Stimulated activated CD8-positive, alpha-beta memory T cell treated with anti-CD3 and anti-CD28 coated beads, Interleukin-15, amount 100 ng/mL, for 48 hours (primary cell): ENCODE measurements at places on chromosomes 5 and 9.

- no peak for DNase-seq
Measured at GRCh38 chr9:92968081-92968480, 20.8 kb downstream of the FGD3 start.

DNA sequence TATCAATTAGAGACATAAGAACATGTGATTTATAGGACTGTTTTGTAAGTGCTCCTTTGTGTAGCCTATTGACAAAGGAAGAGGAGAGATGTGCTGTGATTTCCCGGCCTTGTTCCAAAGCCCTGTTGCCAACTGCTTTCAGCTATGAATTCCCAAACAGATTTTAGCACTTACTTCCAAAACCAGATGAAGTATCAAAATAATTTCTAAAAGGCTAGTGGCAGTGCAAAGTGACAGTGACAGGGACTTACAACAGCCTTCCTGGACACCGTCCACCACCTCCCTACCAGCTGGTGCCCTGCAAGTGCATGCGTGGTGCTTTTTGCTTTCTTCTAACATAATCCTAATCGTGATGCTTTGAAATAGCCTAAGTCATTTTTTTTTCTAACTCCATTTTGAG, 254.1 kb upstream of the ACTBL2 start:
- no peak for DNase-seq

DNA sequence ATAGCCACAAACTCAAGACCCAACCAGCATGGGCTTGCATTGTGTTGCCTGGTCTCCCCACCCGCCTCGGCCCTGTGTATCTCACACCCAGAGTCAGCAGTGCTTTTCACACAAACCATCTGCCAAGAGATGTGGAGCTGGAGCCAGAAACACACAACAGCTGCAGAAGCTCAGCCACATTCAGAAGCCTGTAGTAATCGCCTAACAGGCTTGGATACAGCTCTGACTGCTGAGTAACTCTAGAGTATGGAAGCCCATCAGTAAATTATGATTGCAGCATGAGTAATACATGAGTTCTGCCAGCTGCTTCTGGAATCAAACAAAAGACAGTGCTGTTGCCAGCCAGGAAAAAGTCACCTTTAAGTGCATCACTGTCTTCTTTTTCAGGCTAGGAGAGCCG, 16.0 kb downstream of the TEK start:
- no peak for DNase-seq

- DNase-seq, result no peak
Measured at GRCh38 chr5:61626639-61627282, 294.7 kb downstream of the ZSWIM6 start.

DNA sequence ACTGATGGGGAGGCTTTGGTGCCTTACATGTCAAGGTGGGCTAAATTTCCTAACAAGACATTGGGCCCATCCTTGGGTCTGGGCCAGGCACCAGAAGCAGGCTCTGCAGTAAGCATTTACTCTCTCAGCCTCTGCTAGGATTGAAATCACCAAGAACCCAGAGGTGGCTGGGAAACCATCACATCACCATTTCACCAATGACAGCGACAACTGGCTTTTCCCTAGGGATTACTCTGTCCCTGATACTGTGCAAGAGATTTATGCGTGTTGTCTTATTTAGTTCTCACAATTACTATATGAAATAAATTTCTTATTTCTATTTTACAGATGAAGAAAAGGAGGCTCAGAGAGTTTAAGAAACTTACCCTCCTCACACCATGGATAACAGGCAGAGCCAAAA, 342.2 kb downstream of the ARHGEF28 start:
- DNase-seq, result no peak

DNA sequence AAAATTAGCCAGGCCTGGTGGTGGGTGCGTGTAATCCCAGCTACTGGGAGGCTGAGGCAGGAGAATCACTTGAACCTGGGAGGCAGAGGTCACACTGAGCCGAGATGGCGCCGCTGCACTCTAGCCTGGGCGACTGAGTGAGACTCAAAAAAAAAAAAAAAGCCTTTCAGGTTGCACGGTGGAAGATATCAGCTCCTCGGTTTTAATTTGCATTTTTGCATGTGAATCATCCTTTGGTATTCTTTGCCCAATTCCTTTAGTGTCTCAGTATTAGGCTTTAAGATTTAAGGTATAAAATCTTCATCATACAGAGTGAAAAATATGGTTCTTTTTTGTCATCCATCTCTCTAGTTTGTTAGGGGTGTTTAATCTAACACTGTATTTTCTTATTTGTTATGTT, 173.6 kb upstream of the S1PR3 start:
- DNase-seq, result no peak

DNA sequence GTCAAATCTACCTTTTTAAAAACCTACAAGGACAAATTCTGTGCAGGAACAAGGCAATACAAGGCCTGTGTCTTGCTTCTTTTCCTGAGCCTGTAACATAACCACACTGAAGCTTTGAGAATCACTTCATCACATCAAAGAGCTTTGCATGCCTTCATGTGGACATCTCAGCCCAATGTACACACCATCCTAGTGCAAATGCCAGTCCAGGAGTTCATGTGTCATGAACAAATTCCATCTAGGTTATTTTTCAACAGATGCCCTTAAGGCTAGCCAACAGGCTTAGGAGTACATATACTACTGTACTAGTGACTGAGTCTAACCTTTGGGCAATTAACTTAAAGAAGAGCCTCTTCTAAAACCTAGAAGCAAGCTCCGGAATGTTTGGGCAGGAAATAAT, 106.4 kb downstream of the CDH10 start:
- DNase-seq, result no peak

DNA sequence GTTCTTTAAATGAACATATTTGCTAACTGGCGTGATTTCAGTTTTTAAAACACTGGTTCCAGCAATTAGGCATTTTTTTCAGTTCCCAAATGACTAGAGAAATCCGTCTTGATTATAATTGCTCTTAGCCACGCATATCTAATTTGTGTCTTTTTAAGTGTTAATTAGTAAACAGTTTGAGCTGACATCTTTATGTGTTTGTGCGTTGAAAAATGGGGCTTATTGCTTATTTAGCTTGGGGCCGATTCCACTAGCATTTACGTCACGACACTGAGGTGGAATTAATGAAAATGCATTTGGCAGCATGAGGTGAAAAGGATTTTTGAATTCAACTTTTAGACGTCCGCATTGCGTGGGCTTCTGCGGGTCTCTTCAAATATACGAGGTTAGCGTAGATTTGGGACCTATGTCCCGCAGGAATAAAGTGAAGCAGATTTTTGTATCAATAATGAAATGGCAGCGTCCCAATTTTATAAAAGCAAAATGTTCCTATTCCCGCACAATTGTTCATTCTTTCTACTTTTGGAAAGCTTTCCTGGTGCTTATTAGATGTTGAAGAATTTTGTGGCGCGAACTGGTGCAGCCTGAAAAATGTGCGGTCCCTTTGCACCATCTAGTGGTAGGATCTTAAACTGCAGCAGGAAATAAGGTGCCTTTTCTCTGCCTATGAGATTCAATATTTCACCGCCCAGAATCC, 122.7 kb upstream of the LMX1B start:
- DNase-seq, result no peak

DNA sequence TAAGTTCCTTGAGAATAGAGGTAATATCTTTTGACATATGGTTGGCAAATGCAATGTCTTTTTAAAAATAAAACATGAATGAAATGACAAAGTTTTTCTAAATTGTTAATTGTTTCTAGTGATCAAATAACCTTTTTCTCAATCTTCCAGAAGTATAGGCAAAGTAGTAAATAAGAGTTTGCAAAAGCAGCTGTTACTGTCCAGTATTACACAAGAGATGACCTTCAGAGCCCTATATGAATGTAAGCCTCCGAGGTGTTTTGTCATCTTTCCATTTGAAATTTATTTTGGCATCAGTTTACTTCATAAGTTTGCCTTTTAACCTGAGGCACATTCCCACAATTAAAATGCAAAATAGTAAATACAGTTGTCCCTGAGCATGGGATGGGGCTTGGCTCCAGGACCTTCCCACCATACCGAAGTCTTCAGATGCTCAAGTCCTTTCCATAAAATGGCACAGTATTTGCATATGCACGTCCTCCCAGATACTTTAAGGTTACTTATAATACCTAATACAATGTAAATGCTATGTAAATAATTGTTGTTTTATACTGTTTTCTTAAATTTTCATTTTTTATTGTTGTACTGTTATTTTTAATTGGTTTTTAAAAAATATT, 65.6 kb downstream of the MEGF9 start:
- DNase-seq, result no peak

- DNase-seq, result no peak
Measured at GRCh38 chr5:130884023-130884422, 281.0 kb downstream of the HINT1 start.

- no peak for DNase-seq
Measured at GRCh38 chr5:75279321-75279720, 42.6 kb upstream of the ANKRD31 start.

DNA sequence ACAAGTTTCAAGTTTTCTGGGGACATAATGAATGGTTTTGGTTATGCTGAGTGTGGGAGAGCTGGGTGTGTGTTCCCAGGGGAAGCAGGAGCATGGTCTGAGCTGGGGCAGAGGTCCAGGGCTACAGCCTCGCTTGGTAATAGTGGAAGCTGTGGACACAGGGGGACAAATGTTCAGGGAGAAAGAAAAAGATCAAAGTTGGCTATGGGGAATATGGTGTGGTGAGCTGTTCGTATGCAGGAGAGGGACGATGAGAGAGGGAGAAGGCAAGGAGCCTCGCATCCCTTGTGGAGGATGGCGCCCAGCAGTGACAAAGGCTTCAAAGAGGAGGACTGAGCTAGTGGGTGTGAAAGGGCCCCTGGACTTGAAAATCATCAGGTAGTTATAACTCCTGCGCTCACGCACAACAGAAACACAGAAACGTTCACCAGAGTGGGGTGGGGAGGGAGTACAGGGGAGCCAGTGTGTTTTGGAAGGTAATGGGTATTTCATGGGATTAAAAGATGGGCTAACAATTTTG, 77.2 kb downstream of the TENT4A start:
- no peak for DNase-seq

- no peak for DNase-seq
Measured at GRCh38 chr5:145189746-145190145, 645.4 kb downstream of the PRELID2 start.

DNA sequence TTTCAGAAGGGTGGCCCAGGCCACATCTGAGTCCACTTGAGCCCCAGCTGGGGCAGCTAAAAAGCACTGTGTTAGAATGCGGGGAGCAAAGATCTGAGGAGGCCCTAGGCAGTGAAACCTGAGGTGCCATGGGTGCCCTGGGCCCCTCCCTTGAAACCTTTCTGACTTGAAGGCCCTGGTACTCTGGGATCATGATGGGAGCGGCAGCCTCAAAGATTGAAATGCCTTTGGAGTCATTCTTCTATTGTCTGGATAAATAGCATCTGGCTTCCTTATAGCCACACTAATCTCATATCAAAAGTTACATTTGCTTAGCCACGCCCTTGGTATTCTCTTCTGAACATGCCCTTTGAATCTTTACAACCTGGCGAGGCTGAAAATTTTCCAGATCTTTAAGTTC, 7.7 kb upstream of the SEMA5A start:
- no peak for DNase-seq

DNA sequence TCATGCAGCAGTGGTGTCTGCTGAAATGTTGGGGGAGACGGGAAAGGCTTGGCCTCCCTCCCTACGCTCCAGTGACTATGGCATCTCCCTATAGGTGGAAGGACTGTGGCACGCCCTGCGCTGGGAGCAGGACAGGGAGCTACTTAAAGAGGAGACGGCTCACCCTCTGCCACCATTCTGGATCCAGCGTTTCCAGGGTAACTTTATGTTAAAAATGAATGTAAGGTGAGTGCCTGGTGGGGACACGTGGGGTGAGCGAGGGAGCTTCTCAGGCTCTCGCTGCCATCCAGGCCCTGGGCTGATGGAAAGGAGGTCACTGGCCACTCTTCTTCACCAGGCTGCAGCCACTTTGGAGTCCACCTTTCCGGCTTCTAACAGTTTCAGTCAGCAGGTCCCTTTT, 15.7 kb downstream of the PAEP start:
- no peak for DNase-seq

DNA sequence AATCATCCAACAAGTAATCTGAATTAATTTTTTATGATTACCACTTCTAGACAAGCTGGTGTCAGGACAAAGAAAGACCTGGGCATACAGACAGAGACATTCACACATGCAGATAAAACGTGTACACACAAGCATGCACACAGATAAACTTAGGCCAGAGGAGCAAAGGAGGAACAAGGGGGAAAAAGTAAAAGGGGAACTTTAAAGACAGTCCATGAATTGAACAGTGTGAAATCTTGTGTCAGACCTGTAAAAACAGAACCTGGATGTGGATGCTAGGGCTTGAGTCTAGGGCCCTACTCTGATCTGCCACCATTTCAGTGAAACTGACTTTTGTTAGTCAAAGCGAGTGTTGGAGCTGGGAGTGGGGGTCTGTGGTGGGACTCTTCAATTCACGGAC, 11.2 kb upstream of the ZSWIM6 start:
- no peak for DNase-seq

DNA sequence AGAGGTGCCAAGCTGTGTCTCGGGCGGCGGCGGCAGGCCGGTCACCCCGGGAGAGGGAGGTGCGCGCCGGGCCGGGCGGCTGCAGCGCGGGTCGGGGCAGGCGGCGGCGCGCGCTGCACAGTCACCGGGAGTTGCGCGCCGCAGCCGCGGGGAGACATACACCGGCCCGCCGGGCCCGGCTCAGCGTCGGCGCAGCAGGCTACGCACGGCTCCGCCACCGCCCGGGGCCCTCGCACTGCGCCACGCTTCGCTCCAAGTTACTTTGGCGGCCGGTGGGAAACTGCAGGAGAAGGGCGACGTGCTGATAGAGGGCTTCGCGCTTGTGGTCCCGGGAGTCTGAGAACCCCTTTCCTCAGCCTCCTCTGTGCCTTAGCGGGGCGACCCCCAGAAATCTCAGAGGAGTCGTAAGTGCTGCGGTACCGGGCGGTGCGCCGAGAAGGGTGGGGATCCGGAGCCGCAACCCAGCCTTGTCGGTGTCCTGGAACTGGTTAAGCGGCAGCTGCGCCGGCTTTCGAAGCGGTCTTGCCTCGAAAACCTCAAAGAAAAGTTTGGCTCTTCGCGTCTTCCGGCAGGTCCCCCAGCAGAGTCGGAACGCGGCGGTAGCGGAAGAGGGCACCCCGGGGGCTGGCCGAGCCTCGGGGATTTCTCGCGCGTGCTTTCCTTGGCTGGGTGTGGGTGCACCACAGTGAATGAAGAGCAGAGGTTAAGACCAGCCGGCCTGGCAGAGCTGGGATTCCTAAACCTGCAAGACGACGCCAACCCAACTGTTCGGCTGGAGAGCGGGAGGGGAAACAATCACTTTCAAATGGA, at the start of gene EFNA5:
Gene EFNA5, minus strand, starts transcription at position 6 of the 810 bp plus-strand sequence.
- DNase-seq, result no peak
